ENCODE measurements at places on chromosomes 2 and 18.

GRCh38 chr18:61898640-61899101 is 5.9 kb upstream of the RNF152 start:
- DNase-seq = no peak

DNA sequence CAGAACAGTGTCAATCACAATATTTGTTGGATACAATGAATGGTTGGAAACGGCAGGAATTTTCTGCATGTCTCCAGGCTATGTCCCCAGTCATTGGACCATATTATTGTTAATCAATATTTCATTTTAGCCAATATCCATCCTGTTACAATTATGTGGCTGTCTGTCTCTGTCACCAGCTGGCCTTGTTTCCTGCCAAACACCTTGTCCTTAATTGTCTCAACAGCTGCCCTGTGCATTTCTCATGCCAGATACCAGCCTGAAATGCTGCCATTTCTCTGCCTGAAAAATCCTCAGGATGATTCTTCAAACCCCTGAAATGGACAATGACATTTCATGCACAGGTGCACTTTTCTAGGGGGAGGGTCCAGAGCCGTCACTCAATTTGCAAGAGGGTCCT is 170.6 kb downstream of the ALPK2 start:
- DNase-seq = no peak

DNA sequence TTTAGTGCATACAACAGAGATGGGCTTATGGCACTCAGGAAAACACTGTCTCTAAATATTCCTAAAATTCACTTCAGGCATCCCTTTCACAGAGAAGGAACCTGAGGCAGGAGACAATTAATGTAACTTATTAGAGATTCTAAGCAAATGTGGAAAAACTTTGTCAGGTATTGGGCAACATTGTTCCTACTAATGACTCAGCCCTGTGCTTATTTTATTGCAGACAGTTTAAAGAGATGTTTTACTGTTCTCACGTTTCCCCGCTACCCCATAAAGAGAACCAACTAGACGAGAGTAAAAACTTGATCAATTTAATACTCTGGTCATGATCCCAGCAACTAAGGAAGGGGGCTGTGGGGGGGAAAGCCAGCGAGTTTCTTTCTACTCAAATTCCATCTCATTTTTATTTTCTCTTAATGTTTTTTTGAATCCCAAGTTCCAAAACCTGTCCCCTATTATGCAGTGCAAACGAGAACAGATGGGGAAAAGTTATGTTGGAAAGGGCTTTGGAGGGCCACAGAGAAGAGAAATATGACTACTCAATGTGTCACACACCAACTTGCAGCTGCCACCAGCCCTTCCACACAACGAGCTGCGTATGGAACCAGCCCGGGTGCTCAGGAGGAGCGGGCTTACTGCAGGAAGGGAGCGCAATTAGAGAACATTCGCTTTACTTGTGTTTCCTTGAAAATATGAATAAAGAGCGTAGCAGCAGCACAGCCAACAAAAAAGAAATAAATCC is 18.7 kb upstream of the ACVR1 start:
- no peak for DNase-seq

DNA sequence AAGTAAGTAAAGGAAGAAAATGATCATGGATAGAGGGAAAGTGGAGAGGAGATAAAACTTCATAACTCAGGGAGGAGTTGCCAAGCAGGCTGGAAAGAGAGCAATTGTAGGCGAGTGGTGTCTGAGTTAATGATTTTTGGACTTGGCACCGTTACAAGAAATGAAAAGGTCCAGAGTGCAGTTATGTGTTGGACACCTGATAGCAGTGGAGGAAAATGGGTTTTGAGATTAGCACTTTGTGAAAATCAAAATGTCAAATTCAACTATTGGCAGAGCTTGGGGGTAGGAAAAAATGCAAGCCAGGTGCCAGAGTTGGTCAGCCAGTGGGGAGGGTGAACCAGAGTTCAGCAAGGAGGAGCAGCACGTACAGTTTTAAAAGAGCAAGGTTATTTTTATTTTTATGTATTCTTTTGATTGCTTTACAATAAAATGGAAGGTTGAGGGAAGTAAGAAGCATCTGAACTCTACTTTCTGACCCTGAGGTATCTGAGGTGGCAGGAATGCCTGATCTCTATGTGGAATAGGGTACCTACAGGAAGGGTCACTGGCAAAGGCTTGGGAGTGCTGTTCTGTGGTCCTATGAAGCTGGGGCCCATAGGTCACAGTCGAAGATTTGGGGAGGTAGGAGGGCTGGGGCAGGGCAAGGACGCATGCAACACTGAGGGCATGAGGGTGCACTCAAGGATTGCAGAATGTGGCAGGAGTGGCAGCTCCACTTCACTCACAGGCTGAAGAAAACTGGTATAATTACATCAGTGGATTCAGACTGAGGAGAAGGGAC is 127.5 kb downstream of the CD8B2 start:
- DNase-seq = no peak

- DNase-seq = no peak
These were observed 46.3 kb downstream of the MYO7B start for GRCh38 chr2:127581516-127582490.

- no peak for DNase-seq
These were observed 383.6 kb upstream of the SMIM21 start for GRCh38 chr18:75810961-75811551.

DNA sequence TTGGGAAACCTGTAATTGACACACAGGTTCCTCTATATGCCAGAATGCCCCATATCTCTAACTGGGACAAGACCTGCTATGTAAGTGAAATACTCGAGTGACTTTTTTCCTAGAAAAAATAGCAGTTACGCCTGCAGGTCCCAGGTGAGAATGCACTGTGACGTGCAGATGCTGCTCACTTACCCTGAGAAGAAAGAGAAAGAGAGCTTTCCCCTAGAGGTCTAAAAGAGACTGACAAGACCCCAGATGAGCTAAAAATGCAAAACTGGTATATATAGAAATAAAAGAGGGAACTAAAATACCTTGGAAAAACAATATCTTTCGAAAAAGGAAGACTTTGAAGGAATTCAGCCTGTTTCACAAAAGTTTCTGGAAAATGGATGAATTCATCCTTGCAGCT is 383.0 kb upstream of the DCC start:
- DNase-seq = no peak

GRCh38 chr2:63875131-63875527 is 33.4 kb downstream of the UGP2 start:
- no peak for DNase-seq

DNA sequence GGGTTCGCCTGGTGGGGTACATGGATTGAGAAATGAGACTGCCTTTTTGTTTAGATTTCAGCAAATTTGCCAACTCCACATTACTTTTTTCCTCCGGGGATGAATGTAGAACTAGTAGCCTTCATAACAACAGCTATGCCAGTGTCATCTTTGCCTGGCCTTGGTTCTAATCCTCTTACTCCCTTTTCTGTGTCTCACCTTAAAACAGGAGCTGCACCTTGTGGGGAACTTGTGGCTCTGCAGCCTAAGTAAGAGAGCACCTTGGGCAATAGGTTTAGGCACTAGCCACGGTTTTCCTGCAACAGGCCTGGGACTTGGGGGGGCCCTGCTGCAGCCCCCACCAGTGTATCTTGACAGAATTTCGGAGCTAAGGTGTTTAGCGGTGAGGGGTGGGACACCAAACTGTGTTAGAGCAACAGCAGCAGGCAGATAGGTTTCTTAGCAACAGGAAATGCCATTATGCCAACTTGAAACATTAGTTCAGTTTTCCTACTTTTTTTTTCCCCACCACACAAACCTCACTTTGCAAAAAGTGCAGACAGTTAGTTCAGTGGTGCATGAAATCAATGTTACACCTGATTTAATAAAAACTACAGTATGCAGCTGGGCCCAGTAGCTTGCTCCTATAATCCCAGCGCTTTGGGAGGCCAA is 173.7 kb downstream of the PRKCE start:
- DNase-seq = no peak

DNA sequence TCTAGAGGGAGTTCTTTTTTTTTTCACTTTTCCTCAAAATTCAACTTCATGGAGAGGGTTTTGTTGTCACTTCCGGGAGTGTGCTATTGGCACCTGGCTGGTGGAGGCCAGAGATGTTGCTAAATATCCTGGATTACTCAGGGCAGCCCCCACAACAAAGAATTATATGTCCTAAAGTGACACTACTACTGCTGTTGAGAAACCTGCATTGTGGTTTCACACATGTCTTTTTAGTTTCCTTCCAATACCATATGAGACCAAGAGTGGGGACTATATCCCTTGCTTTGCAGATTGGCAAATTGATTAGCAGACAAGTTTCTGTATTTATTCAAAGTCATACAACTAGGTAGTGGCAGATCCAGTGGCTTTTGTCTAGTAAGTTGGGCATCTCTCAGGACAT is 826.8 kb downstream of the TRIB2 start:
- DNase-seq = no peak

DNA sequence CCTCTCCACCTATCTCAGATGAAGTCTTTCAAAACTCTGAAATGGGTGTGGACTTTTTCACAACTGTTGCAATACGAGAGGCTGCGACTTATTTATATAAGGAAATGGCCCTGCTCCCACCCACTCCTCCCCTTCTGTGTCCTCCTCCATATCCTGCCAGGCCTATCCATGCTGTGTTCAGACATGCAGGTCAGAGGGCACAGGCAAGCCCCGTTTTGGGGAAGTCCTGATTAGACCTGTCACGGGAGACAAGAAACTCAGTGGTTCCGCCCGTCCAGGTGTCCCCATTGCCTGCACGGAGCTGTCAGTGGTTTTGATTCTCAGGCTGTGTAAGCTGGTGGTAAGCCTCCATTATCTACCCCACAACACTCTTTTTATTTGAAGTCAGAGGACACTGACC is 99.6 kb upstream of the MGAT5 start:
- no peak for DNase-seq

GRCh38 chr2:104539649-104540048 is 314.3 kb upstream of the POU3F3 start:
- DNase-seq = no peak

DNA sequence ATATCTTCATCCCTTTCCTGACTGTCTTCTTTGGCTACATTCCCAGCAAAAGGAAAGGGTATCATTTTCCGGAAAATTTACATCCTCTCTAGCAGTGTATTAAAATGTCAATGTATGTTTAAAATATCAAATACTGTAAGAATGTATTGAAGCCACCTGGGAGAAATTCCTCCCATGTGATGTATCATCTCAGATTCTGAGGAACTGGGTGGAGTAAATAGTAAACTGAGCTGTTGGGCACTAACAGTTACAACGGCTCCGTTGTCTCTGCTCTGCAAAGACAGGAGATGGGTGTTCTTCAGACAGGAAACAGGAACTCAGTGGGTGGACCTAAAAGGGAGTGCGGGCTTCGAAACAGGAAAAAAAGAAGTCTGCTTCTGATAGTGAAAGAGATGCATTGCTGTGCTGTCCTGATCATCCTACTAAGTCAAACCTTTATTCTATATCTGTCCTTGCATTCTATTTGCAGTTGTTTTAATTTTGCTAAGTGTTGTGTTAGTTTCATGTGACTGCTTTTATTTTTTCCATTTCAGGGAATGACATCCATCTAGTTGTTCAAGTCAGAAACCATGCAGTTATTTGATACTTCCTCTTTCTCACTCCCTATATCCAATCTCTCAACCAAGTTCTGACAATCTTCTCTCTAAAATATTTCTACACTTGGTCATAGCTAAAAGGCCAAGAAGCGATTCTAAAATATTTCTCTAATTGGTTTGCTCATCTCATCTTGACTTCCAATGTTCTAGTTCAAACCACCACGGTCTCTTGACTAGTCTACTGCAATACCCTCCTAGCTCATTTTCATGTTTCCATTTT is 19.4 kb downstream of the DOK1 start:
- no peak for DNase-seq

DNA sequence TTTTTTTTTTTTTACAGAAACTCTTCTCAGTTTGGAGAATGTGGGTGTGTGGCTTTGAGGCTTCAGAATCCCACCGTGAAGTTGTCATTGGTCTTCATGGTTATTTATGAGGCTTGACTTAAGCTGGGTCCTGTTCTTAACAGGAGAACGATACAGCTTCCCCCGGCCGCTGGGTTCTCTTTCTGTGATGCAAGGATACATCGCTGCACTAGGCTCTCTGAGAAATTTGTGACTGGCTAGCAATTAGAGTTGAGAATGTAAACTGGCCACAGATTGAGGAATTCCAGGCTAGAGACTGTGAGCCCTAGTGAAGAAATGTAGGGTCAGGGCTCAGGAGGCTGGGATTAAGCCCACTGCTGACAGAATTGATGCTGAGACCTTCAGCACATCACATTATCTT is 29.8 kb downstream of the MGAT5 start:
- DNase-seq = no peak

DNA sequence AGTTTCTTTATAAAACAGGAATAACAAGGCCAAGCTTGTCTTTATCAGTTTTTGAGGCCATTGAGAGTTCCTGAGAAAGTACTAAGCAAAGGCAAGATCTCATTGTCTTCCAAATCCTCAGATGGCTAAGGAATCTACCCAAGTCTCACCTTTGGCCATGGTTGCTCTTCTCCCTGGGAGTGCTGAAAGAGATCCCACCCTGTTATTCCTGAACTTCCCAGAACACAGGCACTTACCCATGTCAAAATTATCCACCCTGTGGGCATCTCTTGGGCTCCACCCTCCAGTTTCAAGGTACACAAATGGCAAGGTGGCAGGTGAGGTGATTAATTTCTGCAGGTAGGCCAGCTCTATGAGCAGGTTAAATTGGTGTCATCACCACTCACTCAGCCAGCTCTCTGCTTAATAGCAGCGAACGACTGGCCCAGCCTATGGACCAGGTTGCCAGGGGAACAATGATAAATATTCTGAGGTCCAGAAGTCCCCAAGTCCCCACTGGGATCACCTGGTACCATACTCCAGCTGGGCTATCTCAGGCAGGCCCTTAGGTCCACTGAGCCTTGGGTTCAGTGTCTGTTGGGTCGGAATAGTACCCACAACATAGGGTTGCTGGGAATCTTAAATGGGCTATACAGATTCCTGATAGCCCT is 2.3 kb upstream of the SPRED2 start:
- no peak for DNase-seq

DNA sequence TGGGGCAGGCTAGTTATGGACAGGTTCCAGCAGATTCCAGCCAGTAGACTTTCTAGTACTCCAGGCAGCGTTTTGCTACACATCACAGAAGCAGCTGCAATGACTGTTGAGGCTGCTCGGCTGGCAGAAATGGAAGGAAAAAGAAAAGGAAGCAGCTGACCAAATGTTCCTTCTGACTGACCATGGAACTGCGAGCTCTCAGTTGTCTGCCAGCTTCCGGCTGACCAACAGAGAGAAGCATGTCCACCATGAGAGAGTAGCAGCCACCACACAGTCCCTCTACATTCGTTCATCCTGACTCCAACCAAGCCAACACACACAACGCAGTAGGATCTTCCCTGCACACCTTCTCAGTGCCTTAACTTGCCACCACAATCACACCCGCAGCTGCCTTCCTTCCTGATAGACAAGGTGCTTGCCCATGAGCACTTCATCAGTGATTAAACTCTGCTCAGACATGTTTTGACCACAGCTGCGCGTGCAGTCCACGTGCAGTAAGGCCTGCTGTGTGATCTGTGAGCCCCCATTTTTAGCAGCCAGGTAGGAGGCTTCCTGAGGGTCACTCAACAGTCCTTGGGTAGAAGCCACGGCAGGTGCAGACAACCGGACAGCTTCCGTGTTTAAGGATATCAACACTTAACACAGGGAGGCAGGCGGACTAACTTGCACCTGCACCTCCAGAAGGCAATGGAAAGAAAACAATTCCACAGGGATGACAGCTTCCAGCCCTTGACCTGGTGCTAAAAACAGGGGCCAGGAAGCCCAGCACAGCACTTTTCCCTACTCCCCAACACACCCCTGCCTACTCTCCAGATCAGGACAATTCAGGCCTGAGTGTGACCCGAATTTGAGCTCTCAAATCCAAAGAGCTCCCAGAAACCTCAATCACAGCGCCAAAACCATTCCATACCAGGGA is 996 bp downstream of the TGFBRAP1 start:
- DNase-seq = no peak
